ENCODE measurements at places on chromosomes 3 and 15. TPM values are rescaled to one million over a fixed set of nuclear protein-coding genes. Genes with fewer than 3 reads are reported as not detected.

The AGBL1 gene
- not detected for total RNA-seq

The LYZL4 gene
- total RNA-seq: not detected

The SPG11 gene
- total RNA-seq: 76.7 TPM

The KBTBD12 gene
- not detected for total RNA-seq

The POPDC2 gene
- total RNA-seq: 2.6 TPM

The AHSG gene
- not detected for total RNA-seq

Measured in T-helper 2 cell treated with Interferon-gamma antibody and Interleukin-4, amounts not matched to agents 100 ng/mL and 5 ng/mL, for 36 hours (primary cell).